Activated CD4-positive, alpha-beta memory T cell treated with anti-CD3 and anti-CD28 coated beads, Interleukin-2, amount 10 ng/mL, durations not matched to agents 7 days and 5 days (primary cell): ENCODE measurements at places on chromosomes 2 and 18. TPM values are rescaled to one million over a fixed set of nuclear protein-coding genes. Genes with fewer than 3 reads are reported as not detected.

GRCh38 chr2:65661980-65662653 lies 229.7 kb upstream of the SPRED2 start:
- H3K27ac ChIP-seq = no peak overlapping the region
- DNase-seq = no peak
- H3K4me3 ChIP-seq = no peak overlapping the region
- H3K36me3 ChIP-seq = no peaks in the 10 kb centered on the region
- H3K4me1 ChIP-seq = peaks cover 9% of the 10 kb centered on the region
- H3K27me3 ChIP-seq = peaks cover 13% of the 10 kb centered on the region

GRCh38 chr2:166627893-166628292 lies 133.8 kb upstream of the SCN7A start:
- H3K36me3 ChIP-seq = no peaks in the 10 kb centered on the region
- DNase-seq = no peak
- no peaks in the 10 kb centered on the region for H3K4me1 ChIP-seq

DNA sequence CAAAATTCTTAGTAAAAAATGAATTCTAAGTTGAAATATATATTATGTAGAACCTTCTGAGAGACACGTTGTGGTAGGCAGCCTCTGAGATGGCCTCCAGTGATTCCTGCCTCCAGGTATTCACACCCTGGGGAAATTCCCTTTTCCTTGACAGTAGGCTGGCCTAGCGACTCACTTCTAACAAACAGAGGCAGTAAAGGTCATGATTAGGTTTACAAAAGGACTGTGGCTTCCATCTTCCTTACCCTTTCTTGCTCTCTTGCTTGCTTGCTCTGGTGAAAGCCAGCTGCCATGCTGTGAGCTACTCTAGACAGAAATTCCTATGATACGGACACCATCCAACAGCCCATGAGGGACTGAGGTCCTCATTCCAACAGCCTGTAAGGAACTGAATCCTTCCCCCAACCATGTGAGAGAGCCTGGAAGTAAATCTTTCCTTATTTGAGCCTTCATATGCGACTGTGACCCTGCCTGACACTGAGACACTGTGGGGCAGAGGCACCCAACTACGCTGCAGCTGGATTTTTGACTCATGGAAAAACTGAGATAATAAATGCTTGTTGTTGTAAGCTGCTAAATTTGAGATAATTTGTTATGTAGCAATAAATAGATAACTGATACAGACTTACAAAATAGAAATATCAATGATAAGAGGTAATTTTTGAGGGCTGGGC lies 32.7 kb upstream of the SERTAD2 start:
- peaks cover 3% of the 10 kb centered on the region for H3K36me3 ChIP-seq
- H3K4me1 ChIP-seq = no peaks in the 10 kb centered on the region
- peaks cover 4% of the 10 kb centered on the region for H3K27me3 ChIP-seq
- H3K4me3 ChIP-seq = no peak overlapping the region
- DNase-seq = no peak
- H3K27ac ChIP-seq = no peak overlapping the region

DNA sequence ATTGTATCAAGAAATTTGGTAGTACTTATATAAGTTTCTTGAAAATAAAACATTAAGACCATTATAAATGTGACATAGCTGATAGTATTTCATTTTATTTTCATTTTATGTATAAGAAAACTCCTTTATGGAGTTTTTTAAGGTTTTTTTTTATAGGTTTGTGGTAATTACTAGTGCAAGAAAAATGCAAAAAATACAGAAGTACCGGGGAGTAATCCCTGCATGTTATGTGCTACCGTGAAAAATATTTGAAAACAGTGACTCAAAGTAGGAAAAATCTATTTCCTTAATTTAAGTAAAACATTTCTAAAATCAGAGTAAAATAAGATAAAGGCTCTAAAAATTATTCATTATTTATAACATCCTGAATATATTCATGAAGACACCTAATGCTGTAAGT lies 21.6 kb downstream of the ZSWIM2 start:
- no peaks in the 10 kb centered on the region for H3K36me3 ChIP-seq
- no peaks in the 10 kb centered on the region for H3K4me1 ChIP-seq
- DNase-seq = no peak
- H3K27me3 ChIP-seq = no peaks in the 10 kb centered on the region
- no peak overlapping the region for H3K27ac ChIP-seq

Gene LRRTM1
- not detected for total RNA-seq
